M059J (cell line): ENCODE measurements at places on chromosomes 7 and 10. TPM values are rescaled to one million over a fixed set of nuclear protein-coding genes. Genes with fewer than 3 reads are reported as not detected.

DNA sequence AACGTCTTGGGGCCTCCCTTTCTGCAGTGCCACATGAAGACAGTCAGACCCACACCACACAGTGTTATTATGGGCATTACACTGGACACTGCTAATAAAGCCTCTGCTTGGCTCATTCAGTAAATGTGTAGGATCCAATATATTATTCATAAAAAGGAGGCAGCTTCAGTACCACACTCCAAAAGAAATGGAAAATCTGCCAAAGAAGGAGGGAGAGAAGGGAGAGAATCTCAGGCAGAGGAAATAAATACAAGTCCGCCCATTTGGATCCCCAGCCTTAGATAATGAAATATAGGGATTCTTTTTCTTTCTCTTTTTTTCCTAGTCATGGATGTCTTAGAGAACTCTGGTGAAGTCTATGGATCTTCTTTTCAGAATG is 162.2 kb downstream of the ELMO1 start:
- no peak for DNase-seq

- DNase-seq = no peak
Measured at GRCh38 chr7:20696803-20697333, 81.4 kb downstream of the ABCB5 start.

GRCh38 chr7:104664648-104665047 is 336.2 kb downstream of the LHFPL3 start:
- no peak for DNase-seq

NFE2L3 gene
- total RNA-seq = 38.2 and 51.3 TPM in 2 replicates

DNA sequence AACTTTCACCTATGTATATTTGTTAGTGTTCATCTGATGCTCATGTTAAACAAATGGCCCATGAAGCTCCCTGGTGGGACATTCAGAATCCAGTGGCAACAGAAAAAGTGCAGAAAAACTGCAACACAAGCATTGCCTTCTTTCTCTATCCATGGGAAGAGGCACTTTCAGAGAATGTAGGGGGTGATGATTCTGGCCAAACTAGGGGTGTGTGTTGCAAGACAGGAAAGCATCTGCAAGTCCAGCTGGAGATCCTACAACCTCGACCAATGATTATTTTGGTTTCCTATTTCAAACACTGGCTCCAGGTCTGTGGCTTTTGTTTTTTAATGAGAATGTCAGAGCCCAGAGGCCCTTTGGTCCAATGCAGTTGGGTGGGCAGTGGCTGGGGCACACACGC is 198.7 kb downstream of the CXCL12 start:
- peak; percentile 78 for DNase-seq

GRCh38 chr10:86299562-86299961 is 67.0 kb downstream of the GRID1 start:
- DNase-seq = no peak

DNA sequence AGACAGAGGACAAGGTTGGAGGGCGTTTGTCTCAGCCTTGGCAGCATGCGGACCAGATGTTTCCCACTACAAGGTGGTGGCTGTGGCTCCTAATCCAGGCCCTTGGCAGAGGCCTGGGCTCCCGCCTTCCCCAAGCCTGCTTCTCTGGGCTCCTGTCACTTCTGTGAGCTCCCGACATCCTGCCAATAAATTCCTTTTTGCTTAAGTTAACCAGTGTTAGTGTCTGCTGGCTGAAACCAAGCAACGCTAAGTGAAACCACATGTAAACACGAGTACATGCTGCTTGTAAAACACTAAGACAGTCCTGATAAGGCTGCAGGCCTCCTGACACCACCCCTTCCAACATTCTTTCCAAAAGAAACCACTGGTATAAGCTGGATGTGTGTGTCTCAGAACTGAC is 263.6 kb upstream of the ZMIZ1 start:
- peak; percentile 98 for DNase-seq

GRCh38 chr10:96387601-96388000 is 28.8 kb upstream of the OPALIN start:
- DNase-seq = no peak

HOXA9 gene
- 66.1 and 66.8 TPM in 2 replicates for total RNA-seq

- DNase-seq = no peak
Measured at GRCh38 chr7:111746950-111747349, 184.7 kb upstream of the IMMP2L start.

DNA sequence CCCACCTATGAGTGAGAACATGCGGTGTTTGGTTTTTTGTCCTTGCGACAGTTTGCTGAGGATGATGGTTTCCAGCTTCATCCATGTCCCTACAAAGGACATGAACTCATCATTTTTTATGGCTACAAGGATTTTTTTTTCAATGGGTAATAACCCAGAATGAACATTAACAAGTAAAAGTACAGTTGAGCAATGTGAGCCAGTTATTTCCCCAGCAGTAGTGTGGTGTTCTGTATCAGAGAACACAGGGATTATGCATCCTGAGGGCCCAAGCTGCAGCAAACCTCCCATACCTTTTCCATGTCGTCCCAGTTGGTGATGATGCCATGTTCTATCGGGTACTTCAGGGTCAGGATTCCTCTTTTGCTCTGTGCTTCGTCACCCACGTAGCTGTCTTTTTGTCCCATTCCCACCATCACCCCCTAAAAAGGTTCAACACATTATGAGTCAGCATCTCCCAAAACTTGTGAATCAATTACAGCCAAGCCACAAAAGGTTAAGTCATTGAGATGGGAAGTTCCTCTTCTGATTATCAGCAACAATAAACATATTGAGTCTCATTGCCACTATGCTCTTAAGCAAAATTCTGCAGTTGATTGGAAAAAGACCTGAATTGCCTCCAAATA is 5.5 kb downstream of the ACTA2 start:
- peak; percentile 30 for DNase-seq

AKR1E2 gene
- 0.30 TPM in 1 of 2 replicates, not detected in the other for total RNA-seq

GRCh38 chr10:23439961-23440889 is 1.4 kb downstream of the OTUD1 start:
- peak; percentile 34 for DNase-seq

DNA sequence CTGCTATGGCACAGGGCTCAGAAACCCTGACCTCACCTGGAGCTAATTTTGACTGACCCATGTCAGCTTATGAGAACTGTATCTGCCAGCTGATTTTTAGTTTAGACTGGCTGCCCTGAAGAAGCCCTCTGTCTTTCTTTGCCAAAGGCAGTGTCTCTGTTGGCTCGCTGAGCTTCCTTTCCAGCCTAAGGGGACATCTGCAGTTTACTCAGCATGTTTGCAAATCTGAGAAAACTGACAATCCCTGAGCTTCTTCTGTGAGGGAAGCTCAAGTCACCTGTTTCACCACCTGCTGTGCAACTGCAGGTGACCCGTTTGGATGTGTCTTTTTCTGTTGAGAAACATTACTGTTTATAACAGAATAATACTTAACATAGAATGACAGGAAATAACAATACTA is 46.0 kb downstream of the PRKAR2B start:
- DNase-seq = no peak

- no peak for DNase-seq
Measured at GRCh38 chr7:7766671-7767070, 48.3 kb upstream of the RPA3 start.

DNA sequence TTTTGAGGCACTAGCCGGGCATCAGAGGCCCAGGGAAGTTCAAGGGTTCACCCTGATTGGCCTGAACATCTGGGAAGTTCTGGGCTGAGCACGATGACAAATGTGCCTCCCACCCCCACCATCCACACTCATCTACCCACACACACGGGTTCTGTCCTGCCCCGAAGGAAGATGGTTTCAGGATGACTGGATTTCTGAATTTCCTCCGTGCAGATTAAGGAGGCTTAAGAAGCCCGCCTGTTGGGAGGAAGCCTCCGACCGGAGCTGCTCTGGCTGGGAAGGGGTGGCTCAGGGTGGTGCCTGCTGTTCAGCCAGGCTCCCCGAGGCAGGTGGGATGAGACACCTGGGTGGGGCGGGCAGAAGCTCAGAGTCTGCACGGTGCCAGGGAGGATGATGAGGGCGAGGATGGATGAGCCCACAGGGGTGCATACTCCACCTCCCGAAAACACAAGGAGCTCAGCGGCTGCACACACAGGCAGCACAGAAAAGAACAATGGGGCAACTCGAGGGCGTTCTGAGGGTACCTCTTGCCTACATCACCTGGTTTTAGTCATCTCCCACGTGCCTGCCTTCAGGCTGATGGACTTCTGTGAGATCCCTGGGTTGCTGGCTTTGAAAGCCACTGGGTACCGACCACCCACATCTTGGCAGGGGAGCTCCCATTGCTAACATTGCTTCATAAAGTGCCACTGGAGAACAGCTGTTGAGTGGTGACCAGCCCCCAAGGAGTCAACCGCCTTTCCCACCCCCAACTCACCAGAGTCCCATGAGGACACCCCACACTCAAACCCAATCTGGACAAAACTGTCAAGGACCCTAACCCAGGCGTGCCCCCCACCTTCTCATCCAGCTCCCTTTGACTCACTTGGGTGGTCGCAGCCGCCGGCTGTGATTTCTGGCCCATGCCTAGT is 41.2 kb downstream of the CALML3 start:
- DNase-seq = peak; percentile 83

NPY4R gene
- 2.2 and 2.9 TPM in 2 replicates for total RNA-seq

- no peak for DNase-seq
Measured at GRCh38 chr10:43794181-43794815, 145.6 kb upstream of the ZNF32 start.

TAC1 gene
- total RNA-seq = not detected in 2 replicates

DNA sequence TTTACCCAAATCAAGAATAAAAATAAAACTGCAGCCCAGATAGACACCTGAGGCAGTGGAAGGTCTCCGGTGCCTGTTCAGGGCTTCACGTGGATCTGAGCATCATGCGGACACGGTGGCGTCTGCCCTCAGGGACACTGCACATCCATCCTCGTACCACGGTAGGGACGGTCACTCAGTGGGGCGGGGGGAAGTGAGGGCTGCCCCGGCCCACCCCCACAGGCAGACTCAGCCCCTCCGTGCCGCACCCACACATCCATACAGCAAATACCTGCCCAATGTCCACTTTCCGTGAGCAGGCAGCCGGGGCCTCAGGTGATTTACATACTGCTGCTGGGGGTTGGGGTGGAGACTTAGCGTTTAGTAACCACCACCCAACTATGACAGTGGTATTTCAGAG is 207.8 kb downstream of the DIP2C start:
- DNase-seq = no peak

TMEM60 gene
- 49.7 and 59.7 TPM in 2 replicates for total RNA-seq

- DNase-seq = no peak
Measured at GRCh38 chr7:17230099-17230807, 68.2 kb upstream of the AHR start.

GRCh38 chr10:127337801-127338200 is 141.4 kb upstream of the INSYN2A start:
- DNase-seq = no peak

CDC14C gene
- 0.07 and 0.10 TPM in 2 replicates for total RNA-seq

DNA sequence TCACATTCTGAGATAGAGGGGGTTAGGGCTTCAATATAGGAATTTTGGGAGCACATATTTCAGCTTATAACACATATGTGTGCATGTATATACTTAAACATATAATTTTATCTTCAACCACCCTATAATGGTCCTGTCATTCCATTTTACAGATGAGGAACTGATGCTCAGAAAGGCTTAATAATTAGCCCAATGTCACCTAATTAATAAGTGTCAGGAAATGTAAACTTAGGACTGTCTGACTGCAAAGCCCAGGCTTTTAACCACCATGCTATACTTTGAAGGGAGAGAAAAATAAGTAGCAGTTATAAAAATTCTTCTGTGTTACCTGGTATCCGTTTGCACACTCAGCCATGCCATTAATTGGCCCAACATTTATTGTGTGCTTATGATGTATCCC is 172.6 kb downstream of the SKIDA1 start:
- DNase-seq = no peak

PNLIPRP3 gene
- not detected in 2 replicates for total RNA-seq

AZGP1 gene
- 0.62 TPM in 1 of 2 replicates, not detected in the other for total RNA-seq

DNA sequence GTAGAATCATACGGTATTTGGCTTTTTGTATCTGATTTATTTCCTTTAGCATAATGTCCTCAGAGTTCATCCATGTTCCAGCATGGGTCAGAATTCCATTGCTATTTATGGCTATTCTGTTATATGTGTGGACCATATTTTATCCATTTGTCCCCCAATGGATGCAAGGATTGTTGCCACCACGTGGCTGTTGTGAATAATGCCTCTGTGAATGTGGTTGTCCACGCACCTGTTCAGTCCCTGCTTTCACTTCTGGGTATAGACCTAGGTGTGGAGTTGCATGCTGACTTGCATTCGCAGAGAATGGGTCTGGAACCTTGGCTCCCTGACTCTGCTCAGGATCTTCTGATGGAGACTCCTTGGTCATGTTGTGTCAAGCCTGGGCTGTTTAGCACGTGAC is 199.9 kb downstream of the CAMK1D start:
- DNase-seq = peak; percentile 0

ZNF33A gene
- total RNA-seq = 6.4 and 6.7 TPM in 2 replicates

- peak; percentile 96 for DNase-seq
Measured at GRCh38 chr10:127922675-127923366, 15.9 kb downstream of the PTPRE start.

GRCh38 chr10:17647326-17647725 is 3.4 kb downstream of the STAM start:
- DNase-seq = no peak

DNA sequence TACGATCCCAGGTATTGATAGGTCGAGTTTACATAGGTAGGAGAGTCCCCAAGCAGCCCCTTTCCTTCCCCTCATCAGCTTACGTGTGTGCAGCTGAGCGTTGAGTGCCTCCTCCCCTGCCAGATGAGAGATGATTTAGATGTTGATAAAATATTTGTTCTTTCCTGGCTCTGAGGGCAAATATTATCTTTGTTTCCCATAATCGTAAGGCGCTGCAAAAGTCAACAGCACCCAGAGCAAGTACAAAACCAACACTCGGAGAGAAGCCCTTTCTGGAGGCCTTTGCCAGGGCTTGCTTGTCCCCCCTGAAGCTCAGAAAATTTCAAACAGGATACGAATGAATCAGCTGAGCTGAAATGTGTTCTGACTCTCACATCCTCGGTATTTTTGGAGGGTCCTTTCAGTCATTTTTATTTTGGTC is 683.2 kb downstream of the LRMDA start:
- no peak for DNase-seq

- DNase-seq = no peak
Measured at GRCh38 chr10:28155726-28156125, 147.1 kb downstream of the MPP7 start.

DNA sequence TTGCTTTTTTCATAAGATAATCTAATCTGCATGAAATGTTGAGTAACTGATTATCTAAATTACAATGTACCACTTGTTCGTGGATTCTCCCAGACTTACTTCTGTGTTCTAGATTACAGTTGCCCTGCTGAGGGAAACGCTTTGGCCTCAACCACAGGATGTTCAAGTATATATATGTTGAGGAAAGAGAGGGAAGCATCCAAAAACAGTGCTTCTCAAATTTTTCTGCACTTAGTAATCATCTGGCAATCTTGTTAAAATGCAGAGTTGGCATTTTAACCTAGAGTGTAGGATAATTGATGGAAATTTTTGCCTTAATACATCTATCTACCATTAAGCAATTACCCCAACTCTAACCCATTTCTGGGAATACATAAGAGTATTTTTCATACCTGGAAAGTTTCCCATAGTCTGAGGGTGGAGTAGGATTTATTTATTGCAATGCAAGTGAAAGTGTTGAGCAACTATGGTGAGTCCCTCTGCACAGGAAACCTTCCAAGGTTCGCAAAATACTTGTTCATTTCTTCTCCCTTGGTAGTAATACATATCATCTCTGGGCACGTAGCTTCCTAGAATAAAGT is 59.6 kb upstream of the C1GALT1 start:
- DNase-seq = peak; percentile 7

- DNase-seq = no peak
Measured at GRCh38 chr10:125744909-125745308, 25.4 kb downstream of the EDRF1 start.
